Fibroblast of lung (primary cell): ENCODE measurements at places on chromosomes 5 and 9.
A peak's percentile ranks its signal among the peaks of the same experiment; 100 is the strongest.

DNA sequence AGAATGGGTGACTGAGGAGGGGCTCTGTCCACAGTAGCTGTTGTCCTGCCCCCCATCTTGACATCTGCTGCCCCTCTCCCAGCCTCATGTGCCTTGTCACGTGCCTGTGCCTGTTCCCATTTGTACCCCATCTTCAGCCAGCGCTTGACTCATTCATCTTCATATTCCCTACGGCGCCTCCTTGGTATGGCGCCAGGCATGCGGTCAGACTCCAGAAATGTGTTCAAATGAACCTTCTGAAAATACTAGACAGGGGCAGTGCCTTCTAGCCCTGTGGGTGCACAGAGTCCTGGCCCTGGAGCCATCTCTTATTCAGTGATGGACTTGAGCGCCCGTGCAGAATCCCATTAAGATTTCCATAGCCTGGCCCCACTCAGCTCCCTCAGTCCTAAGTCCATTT is 46.2 kb downstream of the CFAP77 start:
- no peak for DNase-seq

DNA sequence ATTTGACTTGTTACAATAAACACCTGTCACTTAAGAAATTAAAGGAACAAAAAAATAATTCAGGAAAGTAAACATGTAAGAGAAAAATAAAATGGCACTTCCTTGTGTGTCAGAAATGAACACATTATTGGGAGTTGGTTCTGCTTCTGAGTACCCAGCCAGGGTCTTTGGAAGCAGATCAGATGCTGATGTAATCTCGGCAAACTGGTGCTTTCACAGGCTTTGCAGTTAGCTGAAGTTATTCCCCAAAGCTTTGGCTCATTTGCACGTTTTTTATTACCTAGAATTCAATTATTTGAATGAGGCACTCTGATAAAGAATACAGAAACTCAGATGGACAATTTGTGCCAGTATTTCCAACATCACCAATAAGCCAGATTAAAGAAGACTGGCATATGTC is 10.9 kb downstream of the CDH18 start:
- DNase-seq: no peak

DNA sequence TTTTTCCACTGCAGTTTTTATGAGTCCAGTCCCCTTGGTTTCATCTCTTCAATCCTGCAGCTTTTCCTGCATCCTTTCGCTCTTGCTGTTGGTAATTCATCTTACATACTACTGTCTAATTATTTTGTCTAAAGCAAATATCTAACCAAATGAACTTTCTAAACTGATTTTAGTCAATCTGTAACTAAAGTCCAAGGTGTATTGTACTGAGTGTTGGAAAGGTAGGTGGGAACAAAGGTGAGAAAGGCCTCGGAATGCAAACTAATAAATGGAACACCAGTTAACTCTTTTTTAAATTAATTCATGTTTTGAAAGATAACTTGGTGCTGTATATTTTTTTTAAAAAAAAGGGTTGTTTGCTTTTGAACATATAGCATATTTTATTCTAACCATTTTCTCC is 152.7 kb upstream of the CYLC2 start:
- DNase-seq: no peak

- peak; percentile 28 for DNase-seq
These were observed 36.9 kb upstream of the TTC1 start for GRCh38 chr5:159971931-159972461.

GRCh38 chr9:124088476-124088837 is 76.9 kb downstream of the LHX2 start:
- no peak for DNase-seq

DNA sequence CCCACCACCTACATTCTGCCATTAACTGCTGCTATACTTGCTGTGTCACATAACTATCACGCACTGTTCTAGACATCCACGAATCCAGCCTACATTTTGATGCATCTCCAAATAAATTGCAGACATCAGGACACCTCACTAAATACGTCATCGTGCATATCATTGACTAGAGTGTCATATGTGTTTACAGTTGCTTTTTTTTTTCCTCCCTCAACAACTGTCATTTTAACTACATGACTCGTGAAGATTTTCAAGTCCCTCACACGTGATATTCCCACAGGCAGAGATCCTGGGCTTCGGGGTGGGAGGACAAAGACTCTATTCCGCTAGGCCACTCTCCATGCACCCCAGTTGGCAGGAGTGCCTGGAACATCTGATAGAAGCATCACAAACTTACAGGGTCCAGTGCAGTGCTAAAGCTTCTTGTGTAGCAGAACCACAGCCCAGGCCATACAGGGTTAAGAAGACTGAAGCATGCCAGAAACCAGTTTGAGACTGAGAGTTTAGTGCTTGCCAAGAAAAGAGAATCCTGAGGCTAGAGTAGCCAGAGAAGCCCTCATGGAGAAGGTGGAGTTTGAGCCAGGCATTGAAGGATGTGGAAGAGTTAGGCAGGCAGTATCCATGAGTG is 1.1 kb downstream of the PCYOX1L start:
- DNase-seq: no peak

DNA sequence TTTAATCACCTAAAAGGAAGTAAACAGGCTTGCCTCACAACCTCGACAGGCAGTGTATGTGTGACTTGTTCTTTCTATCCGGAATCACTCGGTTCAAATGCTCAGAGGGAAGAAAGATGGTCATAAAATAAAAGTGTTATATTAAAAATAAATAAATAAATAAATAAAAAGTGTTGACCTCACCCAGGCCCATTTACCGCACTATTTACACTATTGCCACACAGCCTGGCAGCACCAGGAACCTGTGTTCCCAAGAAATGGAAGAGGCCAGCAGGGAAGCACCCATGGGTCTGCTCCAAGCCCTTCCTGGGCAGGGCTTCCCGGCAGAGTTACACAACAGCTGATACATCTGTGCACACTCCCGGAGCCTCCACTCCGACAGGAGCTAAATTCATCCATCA is 127.9 kb downstream of the EFNA5 start:
- DNase-seq: peak; percentile 73
